ENCODE measurements at places on chromosomes 13 and 19.

- DNase-seq: peak; percentile 55
Measured at GRCh38 chr19:17889609-17890214, 18.0 kb downstream of the SLC5A5 start.

DNA sequence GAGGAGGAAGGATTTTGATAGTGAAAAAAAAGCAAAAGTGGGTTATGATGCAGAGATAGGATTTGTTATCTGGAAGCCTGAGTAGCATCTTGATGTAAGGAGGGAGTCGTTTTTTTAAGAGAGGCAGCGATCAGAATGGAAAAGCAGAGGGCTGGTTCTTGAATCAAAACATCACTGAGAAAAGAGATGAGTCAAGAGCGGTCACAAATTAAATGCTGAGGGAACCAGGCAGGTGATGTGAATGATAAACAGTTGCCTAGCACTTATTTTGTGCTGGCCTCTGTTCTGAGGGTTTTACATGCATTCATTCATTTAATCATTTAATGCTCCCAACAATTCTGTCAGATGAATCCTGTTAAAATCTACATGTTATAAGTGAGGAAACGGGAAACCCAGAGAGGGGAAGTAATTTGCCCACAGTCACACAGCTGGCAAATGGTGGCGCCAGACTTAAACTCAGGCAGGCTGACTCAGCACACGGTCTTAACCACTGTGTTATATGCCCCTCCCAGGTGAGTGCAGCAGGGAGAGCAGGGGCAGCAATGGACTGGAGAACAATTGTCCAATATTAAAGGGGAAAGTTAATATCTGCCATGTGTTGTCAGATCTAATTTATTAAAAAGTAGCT is 21.4 kb downstream of the SIGLECL1 start:
- DNase-seq: no peak

DNA sequence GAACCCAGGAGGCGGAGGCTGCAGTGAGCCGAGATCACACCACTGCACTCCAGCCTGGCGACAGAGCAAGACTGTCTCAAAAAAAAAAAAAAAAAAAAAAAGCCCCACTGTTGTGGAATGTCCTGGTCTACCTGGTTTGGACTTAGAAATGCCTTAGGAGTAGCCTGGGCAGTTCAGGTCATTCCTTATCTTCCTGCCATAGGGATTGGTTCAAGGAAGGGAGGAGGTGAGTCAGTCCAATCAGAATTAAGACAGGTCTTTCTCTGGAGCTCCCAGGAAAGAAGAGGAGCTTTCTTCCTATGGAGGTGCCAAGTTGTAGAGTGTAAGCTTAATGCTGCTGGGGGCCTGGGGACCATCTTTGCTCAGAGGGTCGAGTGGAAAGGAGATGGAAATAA is 44.8 kb downstream of the SIPA1L3 start:
- no peak for DNase-seq

GRCh38 chr19:40614622-40615411 is 13.6 kb downstream of the LTBP4 start:
- DNase-seq: peak; percentile 94

DNA sequence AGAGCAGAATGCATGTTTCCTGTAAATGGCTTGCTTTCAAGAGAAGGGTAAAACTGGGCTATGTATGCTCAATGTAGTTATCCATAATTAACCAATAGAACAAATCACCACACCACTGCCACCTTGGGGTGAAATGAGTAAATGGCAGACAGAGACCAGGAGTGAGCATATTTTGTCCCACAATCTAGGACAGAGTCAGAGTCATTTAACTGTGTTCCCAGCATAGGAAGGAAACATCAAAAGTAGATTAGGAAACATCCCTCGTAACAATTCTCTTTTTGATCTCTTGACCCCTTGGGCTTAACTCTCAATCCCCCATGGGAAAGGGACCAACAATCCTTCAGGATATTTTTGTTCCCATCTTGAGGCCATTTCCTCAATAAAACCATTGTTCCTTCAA is 224.8 kb downstream of the NHLRC3 start:
- peak; percentile 55 for DNase-seq

- DNase-seq: peak; percentile 36
Measured at GRCh38 chr13:110575322-110576069, 14.0 kb upstream of the RAB20 start.

DNA sequence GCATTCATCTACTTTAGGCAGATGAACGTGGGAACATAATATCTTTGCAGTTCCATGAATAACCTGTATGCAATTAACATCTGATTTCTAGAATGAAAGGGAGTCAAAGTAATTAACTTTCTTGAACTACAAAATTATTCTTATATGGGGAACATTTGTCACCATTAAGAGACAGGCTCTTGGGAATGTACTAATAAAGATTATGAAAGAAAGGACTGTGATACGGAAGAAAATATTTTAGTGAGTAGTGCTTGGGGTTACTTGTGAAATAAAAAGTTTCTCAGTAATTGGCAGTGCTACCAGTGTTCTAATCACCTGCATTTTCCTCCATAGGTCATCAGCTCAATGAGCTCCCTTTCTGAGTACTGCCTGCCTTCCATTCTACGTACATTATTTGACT is 85.4 kb downstream of the FRY start:
- DNase-seq: no peak

DNA sequence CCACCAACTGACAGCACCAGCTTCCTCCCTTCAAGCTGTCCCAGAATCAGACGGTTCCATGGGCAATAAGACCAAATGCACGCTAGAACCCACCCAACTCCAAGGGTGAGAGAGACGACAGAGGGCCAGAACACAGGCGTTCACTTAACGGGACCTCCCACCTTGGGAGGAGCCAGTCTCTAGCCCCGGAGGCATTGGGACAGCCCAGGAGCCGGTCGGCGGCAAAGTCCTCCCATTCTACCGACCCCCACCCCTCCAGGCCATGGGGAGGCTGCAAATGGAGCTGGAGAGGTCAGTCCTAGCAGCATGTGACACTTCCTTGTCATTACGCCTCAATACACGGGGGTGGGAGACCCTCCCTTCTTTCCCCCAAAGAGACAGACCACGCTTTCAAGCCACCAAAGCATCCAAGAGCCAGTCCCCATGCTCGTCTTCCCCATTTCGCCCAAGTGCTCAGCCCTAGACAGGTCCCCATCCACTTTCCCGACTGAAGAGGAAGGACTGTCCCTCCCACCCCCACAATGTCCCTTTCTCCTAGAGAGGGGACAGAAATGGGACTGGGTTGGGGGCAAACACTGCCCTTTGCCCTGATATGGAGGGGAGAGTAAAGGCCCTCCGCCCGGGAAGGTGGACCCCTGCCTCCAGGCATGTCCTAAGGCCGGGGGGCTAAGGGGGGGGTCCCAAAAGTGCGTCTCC is 964 bp downstream of the KHSRP start:
- DNase-seq: peak; percentile 49

- no peak for DNase-seq
Measured at GRCh38 chr19:50570997-50571396, 2.8 kb upstream of the LRRC4B start.

GRCh38 chr13:110366733-110367132 is 59.6 kb downstream of the COL4A2 start:
- DNase-seq: no peak

GRCh38 chr19:35265900-35266519 is 2.8 kb upstream of the USF2 start:
- no peak for DNase-seq

GRCh38 chr13:45773236-45773635 is 71.1 kb downstream of the CBY2 start:
- peak; percentile 54 for DNase-seq

GRCh38 chr19:3411636-3412035 is 45.3 kb downstream of the NFIC start:
- DNase-seq: no peak

- no peak for DNase-seq
Measured at GRCh38 chr13:40986101-40986856, 32.8 kb downstream of the ELF1 start.

- peak; percentile 49 for DNase-seq
Measured at GRCh38 chr13:106566641-106567473, 1.1 kb downstream of the ARGLU1 start.

- DNase-seq: no peak
Measured at GRCh38 chr13:48158915-48159314, 64.0 kb upstream of the MED4 start.

- DNase-seq: no peak
Measured at GRCh38 chr19:45446944-45447343, 20.9 kb upstream of the FOSB start.

- DNase-seq: peak; percentile 75
Measured at GRCh38 chr13:48009284-48009683, 8.2 kb upstream of the SUCLA2 start.

DNA sequence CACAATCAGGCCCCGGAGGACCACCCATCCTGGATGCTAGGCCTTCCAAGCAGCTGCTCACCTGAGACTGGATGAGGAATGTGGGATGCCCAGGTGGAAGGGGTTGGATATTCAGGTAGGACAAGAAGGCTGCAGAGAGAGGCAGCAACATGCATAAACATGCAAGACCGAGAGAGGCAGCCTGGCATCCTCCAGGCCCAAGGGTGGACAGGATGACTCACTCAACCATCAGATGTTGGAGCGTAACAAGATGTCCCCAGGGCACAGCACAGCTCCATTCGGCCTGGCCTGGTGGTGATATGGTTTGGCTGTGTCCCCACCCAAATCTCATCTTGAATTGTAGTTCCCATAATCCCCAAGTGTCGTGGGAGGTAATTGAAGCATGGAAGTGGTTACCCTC is 10.0 kb upstream of the CABP5 start:
- no peak for DNase-seq

GRCh38 chr13:67392014-67392413 is 161.9 kb upstream of the PCDH9 start:
- DNase-seq: no peak

GRCh38 chr13:32866921-32867320 is 149.3 kb upstream of the KL start:
- DNase-seq: no peak

GRCh38 chr19:1366296-1366695 is 17.4 kb upstream of the NDUFS7 start:
- DNase-seq: no peak

DNA sequence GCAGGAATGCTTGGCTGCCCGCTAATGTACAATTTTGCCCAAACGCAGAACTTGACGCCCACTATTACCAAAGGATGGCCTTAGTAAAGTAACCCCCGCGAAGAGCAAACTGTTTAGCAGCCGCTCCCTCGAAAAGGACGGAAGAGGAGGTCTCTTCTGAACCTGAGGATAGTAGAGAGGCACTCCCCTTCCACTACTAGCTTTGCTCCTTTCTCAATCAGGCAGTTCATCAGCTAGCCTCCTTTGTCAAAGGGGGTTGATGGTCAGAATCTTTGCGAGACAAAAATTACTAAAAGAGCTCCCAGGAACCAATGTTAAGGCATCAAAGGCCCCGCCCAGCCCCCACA is 534 bp downstream of the CAB39L start:
- DNase-seq: peak; percentile 43

- no peak for DNase-seq
Measured at GRCh38 chr13:96003304-96003703, 49.9 kb downstream of the UGGT2 start.

DNA sequence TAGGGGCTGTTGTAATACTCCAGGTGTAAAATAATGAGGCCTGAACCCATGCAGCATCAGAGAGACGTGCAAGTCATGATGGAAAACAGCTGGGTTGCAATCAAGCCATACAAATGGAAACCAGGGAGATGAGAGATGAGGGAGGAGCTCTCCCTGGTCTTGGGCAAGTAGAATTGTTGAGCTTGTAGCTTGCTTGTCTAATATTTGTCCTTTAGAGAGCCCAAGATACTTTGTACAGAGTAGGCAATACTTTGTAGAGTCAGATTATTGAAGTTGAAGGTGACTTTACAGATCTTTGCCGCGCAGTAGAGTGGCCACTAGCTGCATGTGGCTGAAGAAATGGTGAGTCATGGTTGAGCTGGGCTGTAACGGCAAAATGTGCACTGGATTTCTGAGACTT is 8.3 kb downstream of the ATP8A2 start:
- no peak for DNase-seq

DNA sequence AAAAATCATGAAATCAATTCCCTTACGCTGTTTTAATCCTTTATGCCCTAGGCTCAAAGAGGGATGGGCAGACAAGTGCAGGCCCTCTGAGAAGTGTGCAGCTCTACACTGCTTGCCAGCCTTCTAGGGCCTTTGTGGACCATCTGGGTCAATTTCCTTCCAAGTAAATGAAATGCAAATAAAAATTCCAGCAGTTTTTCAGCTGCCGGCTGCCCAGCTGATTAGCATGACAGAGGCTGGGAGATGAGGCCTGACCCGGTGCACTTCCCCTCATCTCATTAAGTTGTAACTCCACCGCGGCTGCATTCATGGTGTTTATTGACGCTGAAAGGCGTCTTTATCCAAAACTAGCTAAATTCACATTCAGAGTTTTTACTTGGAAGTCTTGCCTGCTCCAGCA is 47.5 kb upstream of the GSX1 start:
- no peak for DNase-seq

DNA sequence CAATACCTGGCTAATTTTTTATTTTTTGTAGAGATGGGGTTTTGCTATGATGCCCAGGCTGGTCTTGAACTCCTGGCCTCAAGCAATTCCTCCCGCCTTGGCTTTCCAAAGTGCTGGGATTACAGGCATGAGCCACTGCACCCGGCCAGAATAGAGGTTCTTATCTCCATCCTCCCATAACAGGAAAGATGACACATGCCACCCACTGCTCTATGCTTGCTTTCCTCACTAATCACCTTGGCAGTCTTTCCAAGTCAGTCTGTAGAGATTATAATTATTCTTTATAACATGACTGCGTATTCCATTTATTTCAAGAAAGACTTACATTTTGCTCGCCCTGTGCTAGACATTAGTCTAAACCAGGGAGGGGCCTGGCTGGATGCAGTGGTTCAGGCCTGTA is 6.7 kb downstream of the VAV1 start:
- no peak for DNase-seq

- no peak for DNase-seq
Measured at GRCh38 chr13:112721198-112722104, 31.6 kb downstream of the ATP11A start.

DNA sequence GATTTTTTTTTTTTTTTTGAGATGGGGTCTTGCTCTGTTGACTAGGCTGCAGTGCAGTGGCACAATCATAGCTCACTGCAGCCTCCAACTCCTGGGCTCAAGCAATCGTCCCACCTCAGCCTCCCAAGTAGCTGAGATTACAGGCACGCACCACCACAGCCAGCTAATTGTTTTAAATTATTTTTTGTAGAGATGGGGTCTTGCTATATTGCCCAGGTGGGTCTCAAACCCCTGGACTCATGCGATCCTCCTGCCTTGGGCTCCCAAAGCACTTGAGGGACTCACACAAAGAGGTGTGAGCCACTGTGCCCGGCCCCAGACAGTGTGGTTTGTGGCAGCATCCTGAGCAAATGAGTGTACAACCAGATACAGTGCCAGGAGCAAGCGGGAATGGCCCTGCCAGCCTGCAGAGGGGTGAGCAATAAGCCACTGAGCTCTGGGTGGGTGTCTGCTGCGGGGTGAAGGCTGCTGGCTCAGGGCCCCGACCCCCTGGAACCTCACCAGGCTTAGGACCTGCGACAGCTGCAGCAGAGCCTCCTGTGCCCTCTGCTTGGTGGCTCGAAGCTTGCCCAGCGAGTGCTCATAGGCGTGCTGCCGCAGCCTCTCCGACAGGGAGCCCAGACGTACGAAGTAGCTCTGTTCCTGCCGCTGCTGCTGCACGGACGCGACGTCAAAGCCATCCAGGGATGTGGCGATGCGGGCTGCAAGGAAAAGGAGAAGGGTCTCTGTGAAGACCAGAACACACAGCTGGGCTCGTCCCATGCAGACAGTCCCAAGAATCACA is 15.9 kb upstream of the TICAM1 start:
- DNase-seq: no peak
